ENCODE measurements at places on chromosomes 7 and 10. TPM values are rescaled to one million over a fixed set of nuclear protein-coding genes. Genes with fewer than 3 reads are reported as not detected.

GRCh38 chr10:3389130-3389529 lies 216.5 kb upstream of the PITRM1 start:
- no peaks in the 10 kb centered on the region for H3K36me3 ChIP-seq
- no peak overlapping the region for H3K27ac ChIP-seq
- no peaks in the 10 kb centered on the region for H3K27me3 ChIP-seq
- no peak overlapping the region for H3K4me3 ChIP-seq

GRCh38 chr7:104458875-104459274 lies 130.5 kb downstream of the LHFPL3 start:
- H3K4me3 ChIP-seq = no peak overlapping the region
- no peaks in the 10 kb centered on the region for H3K36me3 ChIP-seq
- H3K27ac ChIP-seq = no peak overlapping the region
- H3K4me1 ChIP-seq = no peaks in the 10 kb centered on the region

GRCh38 chr10:43284341-43284910 lies 17.6 kb upstream of the RASGEF1A start:
- peak; percentile 74 for DNase-seq
- no peaks in the 10 kb centered on the region for H3K36me3 ChIP-seq
- no peaks in the 10 kb centered on the region for H3K4me1 ChIP-seq
- H3K4me3 ChIP-seq = no peak overlapping the region
- no peak overlapping the region for H3K27ac ChIP-seq

DNA sequence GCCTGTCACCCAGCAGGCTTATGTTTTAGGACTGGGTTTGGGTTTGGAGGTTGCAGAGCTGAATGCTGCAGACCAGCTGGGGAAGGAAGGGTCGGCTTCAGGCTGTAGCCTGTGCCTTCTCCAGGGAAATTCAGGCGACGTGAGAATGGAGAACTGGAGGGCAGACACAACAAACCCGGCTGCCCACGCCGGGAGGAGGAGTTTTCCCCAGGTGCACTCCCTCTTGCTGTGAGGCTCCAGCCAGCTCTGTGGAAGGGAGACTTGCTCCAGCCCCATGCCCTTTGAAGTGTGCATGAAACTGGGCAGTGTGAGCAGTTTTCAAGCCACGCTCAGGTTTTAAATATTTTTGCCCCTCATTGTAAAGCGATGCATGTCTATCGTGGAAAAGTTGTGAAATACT lies 279.1 kb downstream of the CCSER2 start:
- no peaks in the 10 kb centered on the region for H3K36me3 ChIP-seq
- no peak for DNase-seq
- H3K4me1 ChIP-seq = no peaks in the 10 kb centered on the region
- peaks cover 24% of the 10 kb centered on the region for H3K27me3 ChIP-seq

DNA sequence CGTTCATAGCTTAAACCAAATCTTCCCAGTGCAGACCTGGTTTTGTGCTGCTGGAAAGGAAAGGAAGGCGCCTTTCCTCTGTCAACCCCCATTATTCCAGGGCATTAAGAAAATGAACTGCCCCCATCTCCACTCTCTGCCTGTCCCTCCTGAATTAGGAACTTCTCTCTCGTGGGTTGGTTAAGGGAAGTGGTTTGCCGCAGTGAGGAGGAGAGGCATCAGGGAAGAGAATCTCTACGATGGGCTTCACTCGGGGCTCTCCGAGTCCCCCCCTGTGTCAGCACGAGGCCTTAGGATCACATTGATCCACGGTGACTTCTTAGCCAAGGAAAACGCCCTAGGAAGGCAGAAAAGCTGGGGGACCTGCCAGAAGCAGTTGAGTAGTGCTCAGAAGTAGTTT lies 53.9 kb upstream of the LYZL2 start:
- DNase-seq = no peak
- H3K27ac ChIP-seq = no peak overlapping the region
- no peaks in the 10 kb centered on the region for H3K36me3 ChIP-seq
- H3K4me3 ChIP-seq = no peak overlapping the region

GRCh38 chr10:65235266-65235665 lies 1690.6 kb upstream of the LRRTM3 start:
- no peaks in the 10 kb centered on the region for H3K36me3 ChIP-seq
- no peak for DNase-seq
- H3K27ac ChIP-seq = no peak overlapping the region

- DNase-seq = no peak
- no peaks in the 10 kb centered on the region for H3K27me3 ChIP-seq
- H3K4me3 ChIP-seq = no peak overlapping the region
- H3K27ac ChIP-seq = no peak overlapping the region
- H3K36me3 ChIP-seq = no peaks in the 10 kb centered on the region
These were observed 552.4 kb upstream of the MGMT start for GRCh38 chr10:128914681-128915080.

DNA sequence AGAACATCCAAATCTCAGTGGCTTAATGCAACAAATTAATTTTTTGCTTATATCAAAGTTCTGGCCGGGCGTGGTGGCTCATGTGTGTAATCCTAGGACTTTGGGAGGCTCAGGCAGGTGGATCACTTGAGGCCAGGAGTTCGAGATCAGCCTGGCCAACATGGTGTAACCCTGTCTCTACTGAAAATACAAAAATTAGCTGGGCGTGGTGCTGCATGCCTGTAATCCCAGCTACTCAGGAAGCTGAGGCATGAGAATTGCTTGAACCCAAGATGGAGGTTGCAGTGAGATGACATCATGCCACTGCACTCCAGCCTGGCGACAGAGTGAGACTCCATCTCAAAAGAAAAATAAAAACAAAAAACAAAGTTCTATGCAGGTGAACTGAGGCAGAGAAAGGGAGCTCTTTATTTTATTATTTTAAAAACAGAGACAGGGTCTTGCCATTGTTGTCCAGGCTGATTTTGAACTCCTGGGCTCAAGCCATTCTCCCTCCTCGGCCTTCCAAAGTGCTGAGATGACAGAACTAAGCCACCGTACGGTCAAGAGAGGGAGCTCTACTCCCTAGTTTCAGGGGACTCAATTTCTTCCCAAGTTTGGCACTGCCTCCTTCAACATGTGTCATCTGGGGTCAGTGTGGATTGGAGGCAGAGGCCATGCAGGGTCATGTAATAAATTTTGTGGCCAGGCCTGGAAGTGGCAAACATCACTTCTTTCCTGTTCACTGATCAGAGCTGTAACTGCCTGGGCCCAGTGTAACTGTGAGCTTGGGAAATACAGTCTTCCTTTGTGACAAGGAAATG lies 2.4 kb downstream of the ADCK2 start:
- H3K4me3 ChIP-seq = no peak overlapping the region
- H3K36me3 ChIP-seq = peaks cover 4% of the 10 kb centered on the region
- no peaks in the 10 kb centered on the region for H3K27me3 ChIP-seq
- no peaks in the 10 kb centered on the region for H3K4me1 ChIP-seq
- H3K27ac ChIP-seq = no peak overlapping the region

GRCh38 chr10:101018600-101019439 lies 12.1 kb downstream of the PDZD7 start:
- H3K36me3 ChIP-seq = no peaks in the 10 kb centered on the region
- DNase-seq = peak; percentile 87
- H3K27ac ChIP-seq = no peak overlapping the region
- H3K4me3 ChIP-seq = no peak overlapping the region
- peaks cover 3% of the 10 kb centered on the region for H3K4me1 ChIP-seq

GRCh38 chr10:59008452-59008851 lies 168.0 kb upstream of the PHYHIPL start:
- no peaks in the 10 kb centered on the region for H3K36me3 ChIP-seq
- H3K27ac ChIP-seq = no peak overlapping the region
- no peaks in the 10 kb centered on the region for H3K27me3 ChIP-seq
- H3K4me3 ChIP-seq = no peak overlapping the region
- DNase-seq = no peak

- no peaks in the 10 kb centered on the region for H3K4me1 ChIP-seq
- no peak overlapping the region for H3K4me3 ChIP-seq
- no peak for DNase-seq
These were observed 15.2 kb upstream of the PDZD8 start for GRCh38 chr10:117390420-117390819.

GRCh38 chr7:26543951-26544350 lies 252.3 kb downstream of the SNX10 start:
- no peak overlapping the region for H3K27ac ChIP-seq
- DNase-seq = no peak
- no peaks in the 10 kb centered on the region for H3K4me1 ChIP-seq
- H3K36me3 ChIP-seq = no peaks in the 10 kb centered on the region

DNA sequence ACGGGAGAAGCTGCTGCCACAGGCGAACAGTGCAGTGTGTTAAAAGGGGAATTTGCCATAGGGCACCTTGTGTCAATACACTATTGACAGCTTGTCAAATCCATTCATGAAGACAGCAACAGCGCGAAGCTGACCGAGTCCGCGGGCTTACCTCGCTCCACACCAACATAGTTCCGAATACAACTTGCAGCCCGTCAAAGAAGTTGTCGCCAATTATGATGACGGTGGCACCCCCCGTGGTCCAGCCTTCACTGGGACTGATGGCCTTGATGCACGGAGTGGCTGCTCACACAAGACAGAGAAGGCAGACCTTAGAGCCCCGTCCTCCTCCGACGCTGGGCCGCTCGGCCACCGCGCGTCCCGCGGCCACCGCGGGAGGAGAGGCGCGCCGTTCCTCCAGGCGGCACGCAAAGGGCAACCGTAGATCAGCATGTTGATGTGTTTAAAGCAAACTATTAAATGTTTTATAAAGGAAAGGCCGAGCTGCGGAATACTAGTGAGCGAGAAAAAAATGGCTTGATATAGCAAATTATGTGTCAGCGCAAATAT lies 96.4 kb downstream of the EBF3 start:
- H3K4me1 ChIP-seq = peaks cover 9% of the 10 kb centered on the region
- no peak overlapping the region for H3K27ac ChIP-seq
- no peaks in the 10 kb centered on the region for H3K36me3 ChIP-seq
- no peak overlapping the region for H3K4me3 ChIP-seq

DNA sequence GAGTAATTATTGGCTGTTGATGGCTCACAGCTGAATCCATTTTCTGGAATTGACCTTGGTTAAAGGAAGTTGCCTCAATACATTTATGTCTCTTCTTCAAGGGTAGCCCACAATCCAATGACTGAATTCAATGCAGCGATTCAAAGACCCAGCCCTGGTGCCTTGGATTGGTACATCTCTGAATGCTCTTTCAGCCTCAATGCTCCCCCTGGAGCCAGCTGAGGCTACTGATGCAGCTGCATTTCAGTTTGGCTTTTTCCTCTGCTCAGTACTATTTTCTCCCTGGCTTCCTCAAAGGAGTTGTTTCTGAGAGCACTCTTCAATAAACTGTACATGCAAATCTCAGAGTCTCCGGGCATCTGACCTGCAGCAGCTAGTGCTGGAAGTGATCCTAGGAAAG lies 633 bp upstream of the EBLN1 start:
- no peak overlapping the region for H3K27ac ChIP-seq
- peak; percentile 12 for DNase-seq
- no peaks in the 10 kb centered on the region for H3K27me3 ChIP-seq

DNA sequence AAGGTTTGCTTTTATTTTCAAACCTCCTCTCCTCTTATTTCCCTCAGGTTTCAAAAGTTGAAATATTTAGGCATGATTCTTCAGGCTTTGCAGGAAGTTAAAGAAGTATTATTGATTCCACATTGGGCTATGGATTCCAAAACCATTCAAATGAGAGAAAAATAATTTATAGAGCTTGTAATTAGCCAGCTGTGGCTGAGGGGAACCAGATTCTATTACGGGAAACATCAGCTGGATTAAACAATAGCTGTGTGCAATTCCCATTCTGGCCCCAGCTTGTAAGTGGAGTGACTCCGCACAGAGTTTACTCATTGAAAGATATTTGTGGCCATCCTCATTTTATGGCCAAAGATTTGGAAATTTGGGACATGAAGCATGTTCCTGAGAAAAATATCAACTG lies 77.0 kb upstream of the PHYHIPL start:
- peaks cover 3% of the 10 kb centered on the region for H3K27me3 ChIP-seq
- H3K27ac ChIP-seq = no peak overlapping the region
- H3K4me1 ChIP-seq = no peaks in the 10 kb centered on the region
- DNase-seq = no peak
- no peaks in the 10 kb centered on the region for H3K36me3 ChIP-seq

DNA sequence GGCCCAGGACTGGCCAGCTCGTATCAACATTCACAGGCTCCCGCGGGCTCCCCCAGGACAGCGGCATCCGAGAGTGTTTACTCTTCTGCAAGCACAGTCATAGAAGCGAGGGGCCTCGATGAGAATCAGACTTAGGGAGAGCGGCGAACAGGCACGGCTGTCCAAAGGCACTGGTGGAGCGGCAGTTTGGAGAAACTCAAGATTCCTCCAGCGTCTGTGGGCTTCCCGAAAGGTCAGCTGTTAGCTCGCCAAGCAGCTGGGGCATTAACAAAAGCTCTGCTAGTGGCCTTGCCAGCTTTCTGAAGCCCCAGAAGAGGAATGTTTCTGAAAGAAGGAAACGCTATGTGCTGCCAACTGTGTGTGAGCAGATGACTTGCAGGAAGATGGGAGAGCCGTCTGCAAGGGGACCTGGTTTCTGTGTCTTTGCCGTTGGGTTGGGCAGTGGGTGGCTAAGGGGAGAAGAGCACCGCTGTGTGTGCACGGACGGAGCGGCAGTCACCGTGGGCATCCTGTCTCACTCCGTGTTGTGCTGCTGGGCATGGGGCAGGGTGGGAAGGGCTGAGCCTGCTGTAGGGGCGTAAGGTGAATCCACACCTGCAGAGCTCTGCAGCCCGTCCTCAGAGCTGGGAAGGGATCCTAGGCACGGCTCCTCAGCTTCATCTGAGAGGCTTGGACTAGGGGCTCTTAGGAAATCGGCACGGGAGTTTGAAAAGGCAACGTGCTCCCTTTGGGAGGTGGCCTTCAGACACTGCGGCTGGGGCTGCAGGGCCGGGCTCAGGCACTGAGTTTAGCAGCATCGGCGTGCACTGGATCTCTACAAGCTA lies 42.1 kb downstream of the AMZ1 start:
- H3K4me3 ChIP-seq = no peak overlapping the region
- no peak overlapping the region for H3K27ac ChIP-seq
- no peak for DNase-seq

DNA sequence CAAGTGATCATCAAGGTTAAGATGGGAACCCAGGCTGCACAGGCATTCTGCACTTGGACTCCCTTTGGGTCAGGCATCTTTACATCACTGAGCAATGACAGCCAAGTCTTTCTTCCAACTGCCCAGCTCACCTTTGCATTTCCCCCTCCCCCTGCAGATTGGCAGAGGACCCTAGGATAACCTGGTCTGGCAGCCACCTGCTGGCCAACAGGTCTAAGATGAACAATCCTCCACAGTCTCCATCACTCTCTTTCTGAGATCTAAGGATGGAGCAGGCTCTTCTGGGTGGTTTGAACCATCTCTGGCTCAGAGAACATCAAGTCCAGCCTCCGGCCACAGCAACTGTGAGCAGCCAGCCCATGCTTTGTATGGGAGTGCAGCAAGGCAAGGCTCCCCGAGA lies 75.8 kb downstream of the RAB11FIP2 start:
- no peak for DNase-seq
- H3K4me3 ChIP-seq = no peak overlapping the region
- no peaks in the 10 kb centered on the region for H3K27me3 ChIP-seq
- H3K27ac ChIP-seq = no peak overlapping the region
- H3K36me3 ChIP-seq = no peaks in the 10 kb centered on the region

- no peak overlapping the region for H3K4me3 ChIP-seq
- H3K27ac ChIP-seq = peak overlapping the region; percentile 83
- H3K27me3 ChIP-seq = no peaks in the 10 kb centered on the region
- peaks cover 45% of the 10 kb centered on the region for H3K4me1 ChIP-seq
These were observed 7.4 kb downstream of the TTYH3 start for GRCh38 chr7:2639181-2639681.

The SLC16A9 gene
- 3.0 TPM for total RNA-seq

The KLF14 gene
- not detected for total RNA-seq

The SPRN gene
- total RNA-seq = 0.33 TPM

The ENTPD7 gene
- 6.7 TPM for total RNA-seq

The SLC16A12 gene
- total RNA-seq = 7.0 TPM

The AZGP1 gene
- not detected for total RNA-seq
